HTR-8/SVneo (cell line): ENCODE measurements at places on chromosomes 12 and 14.
A peak's percentile ranks its signal among the peaks of the same experiment; 100 is the strongest.

- DNase-seq: peak; percentile 64
Observed at GRCh38 chr12:68358532-68359485, 26.6 kb upstream of the MDM1 start.

- DNase-seq: peak; percentile 30
Observed at GRCh38 chr12:53097564-53098353, at the start of gene IGFBP6. Gene IGFBP6, plus strand, starts transcription at chr12:53097667. Its CDS starts 51 bp downstream, at chr12:53097718.

DNA sequence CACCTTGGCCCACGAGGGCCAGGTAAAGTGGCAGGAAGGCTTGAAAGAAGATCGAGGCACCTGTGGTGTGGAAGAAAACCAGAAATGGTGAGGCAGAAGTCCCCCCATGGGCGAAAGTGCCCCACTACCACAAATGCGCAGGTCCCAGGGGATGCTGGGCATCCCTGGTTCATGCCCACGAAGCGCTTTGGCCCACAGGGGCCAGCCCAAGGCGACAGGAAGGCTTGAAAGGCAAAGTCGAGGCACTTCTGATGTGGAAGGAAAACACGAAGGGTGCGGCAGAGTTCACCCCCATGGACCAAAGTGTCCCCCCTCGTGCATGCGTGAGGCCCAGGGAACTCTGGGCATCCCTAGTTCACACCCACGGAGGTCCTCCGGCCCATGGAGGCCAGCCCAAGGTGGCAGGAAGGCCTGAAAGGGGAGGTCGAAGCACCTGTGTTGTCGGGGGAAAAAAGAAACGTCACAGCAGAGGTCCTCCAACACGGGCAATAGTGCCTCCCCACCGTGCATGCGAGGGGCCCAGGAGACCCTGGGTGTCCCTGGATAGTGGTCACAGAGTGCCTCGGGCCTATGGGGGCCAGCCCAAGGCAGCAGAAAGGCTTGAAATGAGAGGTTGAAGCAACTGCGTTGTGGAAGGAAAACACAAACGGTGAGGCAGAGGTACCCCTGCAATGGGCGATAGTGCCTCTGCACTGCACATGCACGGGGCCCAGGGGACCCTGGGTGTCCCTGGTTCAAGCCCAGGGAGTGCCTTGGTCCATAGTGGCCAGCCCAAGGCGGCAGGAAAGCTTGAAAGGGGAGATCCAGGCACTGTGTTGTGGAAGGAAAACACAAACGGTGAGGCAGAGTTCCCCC is 373.9 kb downstream of the ALG10 start:
- no peak for DNase-seq

DNA sequence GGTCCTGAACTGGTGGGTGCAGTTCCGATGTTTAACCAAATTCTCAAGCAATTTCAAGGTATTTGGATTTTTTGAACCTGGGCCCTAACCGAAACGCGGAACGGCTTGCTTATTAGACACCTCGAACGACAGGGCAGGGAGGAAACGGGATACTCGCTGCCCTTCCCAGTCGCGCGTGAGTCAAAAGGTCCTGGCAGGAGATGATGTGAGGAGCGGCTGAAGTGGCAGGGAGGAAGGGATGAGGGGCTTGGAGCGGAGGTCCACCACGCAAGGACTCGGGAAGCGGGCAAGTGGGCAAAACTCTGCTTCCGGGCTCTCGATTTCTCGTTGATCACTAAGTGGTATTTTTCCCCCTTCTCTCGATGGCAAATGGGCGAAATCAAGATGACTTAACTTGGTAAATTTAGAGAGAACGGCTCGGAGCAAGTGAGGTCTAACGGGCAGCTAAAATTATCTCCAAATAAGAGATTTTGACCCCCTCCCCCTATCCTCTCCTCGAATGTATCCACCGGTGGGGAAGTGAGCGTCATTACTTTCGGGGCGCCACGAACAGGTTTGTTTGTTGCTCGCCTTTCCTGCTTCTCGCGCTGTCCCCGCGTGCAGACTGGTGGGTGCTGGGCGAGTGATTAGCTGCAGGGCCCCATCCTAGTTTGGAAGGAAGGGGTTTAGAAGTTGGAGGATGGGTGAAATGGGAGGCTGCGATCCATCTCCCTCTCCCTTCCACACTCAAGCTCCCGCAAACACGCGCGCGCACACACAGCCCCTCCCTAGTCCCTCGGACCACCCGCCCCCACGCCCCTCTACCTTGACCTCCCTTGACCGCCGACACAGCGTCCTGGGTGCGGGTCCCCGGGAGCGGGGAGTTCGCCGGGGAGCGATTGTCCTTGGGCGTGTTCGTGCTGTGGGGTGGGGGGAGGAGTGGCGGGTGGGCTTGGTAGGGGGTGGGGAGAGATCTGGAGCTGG is 986 bp upstream of the NTF3 start:
- no peak for DNase-seq

GRCh38 chr14:68466491-68466977 is 326.3 kb downstream of the ZFP36L1 start:
- peak; percentile 97 for DNase-seq

DNA sequence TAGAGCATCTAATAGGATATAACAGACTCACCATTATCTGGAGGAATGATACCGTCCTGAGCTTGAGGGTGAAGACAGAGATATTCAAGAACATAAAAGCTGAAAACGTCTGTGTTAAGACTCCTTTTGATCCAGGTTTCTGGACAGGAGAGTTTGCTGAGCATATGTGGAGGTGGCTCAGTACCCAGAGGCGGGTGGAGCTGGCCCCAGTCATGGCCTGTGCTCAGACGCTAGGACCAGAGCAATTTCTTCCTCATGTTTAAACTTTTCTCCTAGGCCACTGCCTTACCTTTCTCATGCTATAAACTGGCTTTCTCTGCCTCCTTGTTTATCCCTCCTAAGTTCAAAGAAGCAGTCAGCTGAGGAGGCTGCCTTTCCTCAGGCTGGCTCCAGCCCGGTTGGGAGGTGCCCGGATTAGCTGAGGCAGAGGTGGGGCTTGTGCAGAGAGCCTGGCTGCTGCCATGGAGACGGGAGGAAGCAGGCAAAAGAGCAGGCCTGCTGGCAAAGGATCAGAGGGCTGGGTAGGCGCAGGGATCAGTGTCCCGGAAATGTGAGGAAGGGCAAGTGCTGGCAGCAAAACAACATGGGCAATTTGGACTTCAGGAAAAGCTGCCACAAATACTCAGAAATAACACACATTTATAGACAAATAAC is 13.7 kb downstream of the COA8 start:
- no peak for DNase-seq

DNA sequence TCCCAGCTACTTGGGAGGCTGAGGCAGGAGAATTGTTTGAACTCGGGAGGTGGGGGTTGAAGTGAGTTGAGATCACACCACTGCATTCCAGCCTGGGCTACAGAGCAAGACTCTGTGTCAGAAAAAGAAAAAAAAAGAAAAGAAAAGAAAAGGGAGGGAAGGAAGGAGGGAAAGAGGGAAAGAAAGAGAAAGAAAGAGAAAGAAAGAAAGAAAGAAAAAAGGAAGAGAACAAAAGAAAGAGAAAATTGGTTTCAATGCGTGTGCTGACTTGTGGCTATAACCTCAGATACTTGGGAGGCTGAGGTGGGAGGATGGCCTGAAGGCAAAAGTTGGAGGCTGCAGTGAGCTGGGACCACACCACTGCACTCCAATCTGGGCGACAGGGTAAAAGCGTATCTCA is 128.4 kb upstream of the TBX3 start:
- DNase-seq: no peak
